RPMI8226 (cell line): ENCODE measurements at places on chromosomes 7 and 10.

DNA sequence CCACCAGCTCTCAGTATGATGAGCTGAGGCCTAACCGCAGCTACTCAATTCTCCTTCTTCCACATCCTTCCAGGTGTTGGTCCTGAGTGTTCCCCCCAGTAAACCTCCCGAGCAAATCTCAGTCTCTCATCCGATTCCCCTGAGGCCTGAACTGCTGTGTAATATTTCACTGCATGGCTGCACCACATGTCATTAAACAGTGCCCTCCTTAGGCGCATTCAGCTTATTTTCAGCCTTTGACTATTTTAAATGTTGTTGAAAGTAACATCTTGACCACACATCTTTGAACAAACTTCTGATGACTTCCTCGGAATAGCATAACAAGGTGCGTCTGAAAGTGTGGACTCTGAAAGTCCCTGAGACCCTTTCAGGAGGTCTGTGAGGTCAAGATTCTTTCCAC lies 62.8 kb upstream of the NPS start:
- DNase-seq: no peak

- DNase-seq: no peak
Observed at GRCh38 chr10:103204353-103205255, 11.5 kb upstream of the NT5C2 start.

GRCh38 chr10:92712016-92712889 lies 22.5 kb downstream of the HHEX start:
- no peak for DNase-seq

GRCh38 chr10:8908013-8908412 lies 853.5 kb downstream of the GATA3 start:
- no peak for DNase-seq

DNA sequence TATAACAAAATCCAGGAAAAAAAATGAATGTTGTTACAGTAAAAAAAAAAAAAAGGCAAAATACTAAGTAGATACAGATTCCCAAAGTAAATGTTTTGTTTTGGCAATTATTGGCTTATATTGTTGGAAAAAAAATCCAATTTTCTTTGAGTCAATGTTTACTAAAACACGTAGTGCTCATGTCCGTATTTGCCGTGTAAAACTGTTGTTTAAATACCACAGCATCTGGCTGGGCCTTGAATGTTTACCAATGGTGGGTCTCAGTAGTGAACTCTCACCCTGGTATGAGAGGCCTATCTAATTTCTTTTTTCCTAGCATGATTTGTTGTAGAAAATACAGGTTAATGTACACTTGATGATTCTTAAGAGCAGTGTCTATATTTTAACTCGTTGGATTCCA lies 41.4 kb upstream of the SLC26A5 start:
- no peak for DNase-seq

DNA sequence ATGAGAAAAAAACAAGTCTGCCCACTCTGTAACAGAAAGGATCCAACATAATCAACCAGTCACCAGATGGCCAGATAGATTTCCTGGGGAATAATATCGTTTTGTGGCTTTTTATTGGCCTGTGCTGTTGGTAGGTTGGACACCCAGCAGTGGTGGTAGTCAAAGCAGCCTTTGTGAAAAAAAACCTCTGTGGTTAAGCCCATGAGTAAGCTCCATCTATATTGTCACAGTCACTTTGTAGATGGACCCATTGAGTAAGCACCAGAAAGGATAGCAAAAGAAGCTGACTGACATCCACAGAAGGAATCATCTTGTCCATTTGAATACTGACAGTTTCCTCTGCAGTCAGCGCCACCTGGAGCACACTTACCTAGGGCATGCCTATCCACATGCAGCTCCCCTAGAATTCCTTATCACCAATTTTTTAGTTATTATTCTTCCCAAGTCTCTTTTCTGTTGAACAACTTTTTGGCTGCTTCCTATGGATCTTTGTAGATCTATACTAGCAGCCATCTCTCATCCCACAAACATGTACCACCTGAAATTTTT lies 96.9 kb downstream of the IQUB start:
- DNase-seq: no peak

DNA sequence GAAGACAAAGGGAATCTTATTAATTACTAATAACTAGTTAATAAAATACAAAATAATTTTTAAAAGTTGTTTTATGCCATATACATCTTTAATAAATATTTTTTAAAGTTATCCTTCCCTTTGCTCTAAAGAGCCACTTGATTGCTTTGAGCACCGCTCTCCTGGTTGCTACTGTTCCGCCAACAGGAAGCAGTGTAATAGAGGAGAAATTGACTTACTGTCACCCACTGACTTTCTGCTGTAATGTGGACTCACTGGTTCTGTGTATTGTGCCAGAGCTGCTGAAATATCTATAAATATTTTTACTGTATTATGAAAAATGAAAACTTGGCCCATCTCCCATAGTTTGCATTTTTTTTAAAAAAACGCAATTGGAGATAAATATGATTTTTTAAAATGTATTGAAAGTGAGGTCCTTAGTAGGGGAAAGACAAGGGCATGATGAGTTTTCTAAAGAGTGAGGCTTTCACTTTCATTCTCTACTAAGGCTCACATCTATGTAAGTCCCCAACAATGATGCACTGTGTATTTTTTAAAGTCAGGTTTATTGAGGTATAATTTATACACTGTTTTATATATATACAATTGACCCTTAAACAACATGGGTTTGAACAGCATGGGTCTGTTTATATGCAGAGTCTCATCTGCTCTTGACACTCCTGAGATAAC lies 100.5 kb downstream of the NPY start:
- DNase-seq: no peak

GRCh38 chr7:140754506-140754905 lies 58.0 kb downstream of the NDUFB2 start:
- DNase-seq: no peak

GRCh38 chr10:103367379-103367781 lies 396 bp upstream of the TAF5 start:
- DNase-seq: no peak
